A375 (cell line): ENCODE measurements at places on chromosomes 4 and X. TPM values are rescaled to one million over a fixed set of nuclear protein-coding genes. Genes with fewer than 3 reads are reported as not detected.

The SYTL4 gene
- total RNA-seq, result 1.3 and 1.8 TPM in 2 replicates

The CCDC160 gene
- total RNA-seq, result 0.08 TPM in 1 of 2 replicates, not detected in the other

The SMIM43 gene
- total RNA-seq, result not detected in 2 replicates

The MAPK10 gene
- 0.85 and 0.87 TPM in 2 replicates for total RNA-seq

The VGLL1 gene
- total RNA-seq, result not detected in 2 replicates

The SERPINA7 gene
- total RNA-seq, result not detected in 2 replicates

The PRKG2 gene
- total RNA-seq, result 0.56 and 0.64 TPM in 2 replicates

The TEX13A gene
- total RNA-seq, result not detected in 2 replicates

The RNF212 gene
- total RNA-seq, result not detected in 2 replicates

The HAUS3 gene
- total RNA-seq, result 6.3 and 7.8 TPM in 2 replicates
